ENCODE measurements at places on chromosomes 2 and 18. TPM values are rescaled to one million over a fixed set of nuclear protein-coding genes. Genes with fewer than 3 reads are reported as not detected.
A peak's percentile ranks its signal among the peaks of the same experiment; 100 is the strongest.

The INHA gene
- not detected for total RNA-seq

The ST6GAL2 gene
- total RNA-seq, result not detected

The LIPG gene
- not detected for total RNA-seq

The REG1B gene
- not detected for total RNA-seq

The SETBP1 gene
- 15.8 TPM for total RNA-seq

The GKN1 gene
- not detected for total RNA-seq

The ITGB6 gene
- total RNA-seq, result not detected

The OR6B2 gene
- not detected for total RNA-seq

The IL36B gene
- total RNA-seq, result not detected

The LIPT1 gene
- 7.3 TPM for total RNA-seq

GRCh38 chr18:34847408-34847807 lies 137.3 kb downstream of the DTNA start:
- DNase-seq, result no peak

- no peak for DNase-seq
Measured at GRCh38 chr18:2515908-2516625, 55.2 kb downstream of the METTL4 start.

GRCh38 chr2:203175371-203175770 lies 63.4 kb upstream of the CYP20A1 start:
- DNase-seq, result no peak

GRCh38 chr18:49819823-49820671 lies 6.7 kb upstream of the ACAA2 start:
- peak; percentile 60 for DNase-seq

DNA sequence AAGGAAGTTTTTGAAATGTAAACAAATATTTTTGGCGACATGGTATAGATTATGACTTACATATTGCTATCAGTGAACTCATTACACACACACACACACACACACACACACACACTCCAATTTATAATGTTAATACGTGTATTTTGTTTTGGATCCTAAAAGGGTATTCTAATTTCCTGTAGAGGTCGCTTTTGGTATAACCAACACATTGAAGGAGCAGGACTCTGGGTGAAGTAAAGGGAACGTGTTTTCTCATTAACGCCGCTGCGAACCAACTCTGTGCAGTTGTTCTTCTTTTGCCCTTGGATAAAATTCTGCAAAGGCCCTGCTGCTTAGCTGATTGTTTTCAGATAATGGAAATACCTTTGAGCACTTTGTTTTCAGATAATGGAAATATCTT lies 190.4 kb downstream of the PMAIP1 start:
- DNase-seq, result no peak

DNA sequence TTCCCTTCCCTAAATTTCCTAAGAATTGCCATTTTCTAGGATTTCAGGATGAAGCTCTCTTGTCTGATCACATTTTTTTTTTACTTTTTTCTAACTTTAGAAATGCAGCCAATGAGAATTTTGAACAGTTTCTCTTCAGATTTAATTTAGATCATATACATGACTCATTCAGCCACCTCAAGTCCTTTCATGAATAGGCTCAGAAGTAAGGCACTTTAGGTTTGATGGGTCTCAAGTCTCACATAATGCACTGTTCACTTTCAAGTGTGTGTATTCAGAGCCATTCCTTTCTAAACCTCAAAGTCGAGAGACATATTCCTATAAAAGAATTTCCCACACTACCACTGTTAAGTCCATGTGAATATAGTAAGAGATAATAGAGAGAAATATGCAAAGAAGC lies 614.1 kb upstream of the VRK2 start:
- DNase-seq, result no peak

GRCh38 chr2:61291851-61292575 lies 130.0 kb downstream of the C2orf74 start:
- no peak for DNase-seq

DNA sequence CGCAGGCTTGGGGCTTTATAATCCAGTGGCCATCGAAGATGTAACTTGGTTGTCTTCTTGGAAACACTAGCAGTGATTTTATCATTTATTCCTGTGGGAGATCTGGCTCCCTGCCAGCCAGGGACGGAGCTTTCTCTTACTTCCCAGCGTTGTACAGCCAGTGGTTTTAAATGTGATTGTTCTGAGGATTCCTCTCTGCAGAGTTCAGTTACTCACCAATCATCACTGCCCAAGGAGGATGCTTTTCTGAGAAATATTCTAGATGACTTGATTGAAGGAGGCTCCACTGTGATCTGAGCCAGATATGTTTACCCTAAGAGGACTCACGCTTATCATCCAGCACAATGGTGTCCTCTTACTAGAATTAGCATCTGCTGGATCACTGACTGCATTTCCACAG lies 744.3 kb downstream of the RNF144A start:
- no peak for DNase-seq

DNA sequence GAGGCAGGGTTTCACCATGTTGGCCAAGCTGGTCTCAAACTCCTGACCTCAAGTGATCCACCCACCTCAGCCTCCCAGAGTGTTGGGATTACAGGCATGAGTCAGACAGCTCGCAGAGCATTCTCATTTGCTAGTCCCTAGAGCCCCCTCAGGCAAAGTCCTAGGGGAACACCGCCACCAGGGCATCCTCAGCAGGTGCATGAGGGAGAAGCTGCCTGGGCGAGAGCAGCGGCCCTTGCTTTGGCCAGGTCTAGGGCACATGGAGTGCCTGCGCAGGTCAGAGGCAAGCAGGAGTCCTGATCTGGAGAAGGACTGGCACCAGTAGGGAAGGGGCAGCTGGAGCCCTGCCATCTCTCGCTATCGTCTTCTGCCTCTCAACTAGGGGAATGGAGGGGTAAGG lies 32.4 kb downstream of the NGEF start:
- no peak for DNase-seq

DNA sequence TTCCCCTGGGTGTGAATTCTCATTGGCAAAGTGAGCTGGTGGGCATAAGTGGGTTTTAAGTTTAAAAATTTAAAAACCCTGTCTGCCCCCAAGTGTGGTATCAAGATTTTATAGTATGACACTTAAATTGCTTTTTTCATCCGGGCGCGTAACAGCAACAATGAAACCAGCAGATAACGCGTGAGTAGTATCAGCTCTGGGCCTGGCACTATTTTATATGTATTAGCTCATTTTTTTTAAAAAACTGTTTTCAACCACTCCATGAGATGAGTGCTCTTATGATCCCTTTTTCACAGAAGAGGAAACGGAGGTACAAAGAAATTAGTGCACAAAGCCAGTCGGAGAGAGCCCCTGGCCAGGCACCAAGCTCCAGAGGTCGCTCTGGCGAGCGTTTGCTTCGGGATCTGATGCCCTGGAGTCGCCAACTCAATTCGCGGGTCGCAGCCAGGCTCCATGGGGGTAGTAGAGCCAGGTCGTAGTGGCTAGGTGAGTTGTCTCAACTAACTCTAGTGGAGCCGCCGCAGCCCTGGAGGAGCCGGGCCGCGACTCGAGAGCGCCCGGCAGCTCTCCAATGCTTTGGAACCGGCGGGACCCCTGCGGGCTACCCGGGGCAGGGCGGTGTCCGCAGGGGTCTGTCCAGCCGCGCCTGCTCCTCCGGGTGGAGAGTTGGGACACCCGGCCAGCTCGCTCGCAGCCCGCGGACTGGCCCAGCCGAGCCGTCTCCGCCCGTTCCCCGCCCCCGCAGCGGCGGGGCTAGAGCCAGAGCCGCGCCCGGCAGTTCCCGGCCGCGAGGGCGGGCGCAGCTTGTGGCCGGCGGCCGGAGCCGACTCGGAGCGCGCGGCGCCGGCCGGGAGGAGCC lies at the start of gene IL1R1:
TSS of gene IL1R1 (plus strand) at position 777 of the 859 bp plus-strand sequence. CDS start 14,979 bp downstream, outside the sequence.
- DNase-seq, result no peak

GRCh38 chr2:157152362-157152761 lies 105.1 kb upstream of the GALNT5 start:
- DNase-seq, result no peak

DNA sequence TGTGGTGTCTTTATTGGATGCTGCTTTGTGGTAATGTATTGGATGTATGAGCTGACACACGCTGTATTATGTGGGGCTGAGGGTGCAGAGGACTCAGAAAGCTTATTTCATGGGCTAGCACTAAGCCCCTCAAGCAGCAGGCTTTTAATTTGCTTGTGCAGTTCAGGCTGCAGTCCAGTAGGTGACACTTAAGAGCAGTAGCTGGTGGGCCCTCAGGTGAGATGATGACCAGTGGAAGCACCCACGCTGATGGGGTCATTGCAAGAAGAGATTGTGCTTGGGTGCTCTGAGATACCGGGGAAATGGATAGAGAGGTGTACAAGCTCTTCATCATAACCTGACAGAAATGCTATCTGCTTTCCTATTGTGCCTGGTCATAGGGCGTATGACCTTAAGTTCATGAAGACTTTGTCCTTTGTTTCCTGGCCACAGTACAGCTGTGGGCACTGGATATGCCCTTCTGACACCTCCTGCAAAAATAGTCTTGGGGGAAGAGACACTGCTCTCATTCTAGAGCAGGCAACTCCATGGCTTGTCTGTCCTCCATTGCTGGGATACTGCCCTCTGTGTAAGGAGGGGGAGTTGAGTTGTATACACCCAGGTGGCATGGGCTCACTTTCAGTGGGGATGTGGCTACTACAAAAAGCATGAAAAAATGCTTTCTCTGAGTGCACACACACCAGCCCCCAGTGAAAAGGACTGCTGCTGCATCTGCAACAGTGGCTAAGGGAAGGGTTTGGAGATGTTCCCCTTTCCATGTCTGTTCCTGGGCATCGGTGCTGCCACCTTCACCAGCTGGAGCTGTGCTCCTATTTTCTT lies 205.7 kb upstream of the ZSWIM2 start:
- no peak for DNase-seq

DNA sequence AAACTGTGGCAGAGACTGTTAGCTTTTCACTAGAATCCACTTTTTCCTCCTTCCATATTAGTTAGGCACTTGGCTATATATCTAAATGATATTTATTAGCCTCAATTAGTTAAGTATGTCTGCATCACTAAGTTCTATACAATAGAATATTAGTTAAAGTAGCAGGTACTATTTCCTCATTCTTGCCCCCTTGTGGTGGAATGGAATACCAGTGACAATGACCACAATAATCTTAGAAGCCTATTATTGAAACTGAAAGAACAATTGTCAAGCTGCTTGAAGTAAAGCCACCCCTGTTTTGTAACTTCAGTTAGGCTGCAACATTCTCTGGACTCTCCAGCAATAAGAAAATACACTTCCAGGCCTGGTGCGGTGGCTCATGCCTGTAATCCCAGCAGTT lies 476.3 kb upstream of the VWC2L start:
- DNase-seq, result no peak

GRCh38 chr18:9992300-9992972 lies 78.6 kb downstream of the VAPA start:
- DNase-seq, result no peak

DNA sequence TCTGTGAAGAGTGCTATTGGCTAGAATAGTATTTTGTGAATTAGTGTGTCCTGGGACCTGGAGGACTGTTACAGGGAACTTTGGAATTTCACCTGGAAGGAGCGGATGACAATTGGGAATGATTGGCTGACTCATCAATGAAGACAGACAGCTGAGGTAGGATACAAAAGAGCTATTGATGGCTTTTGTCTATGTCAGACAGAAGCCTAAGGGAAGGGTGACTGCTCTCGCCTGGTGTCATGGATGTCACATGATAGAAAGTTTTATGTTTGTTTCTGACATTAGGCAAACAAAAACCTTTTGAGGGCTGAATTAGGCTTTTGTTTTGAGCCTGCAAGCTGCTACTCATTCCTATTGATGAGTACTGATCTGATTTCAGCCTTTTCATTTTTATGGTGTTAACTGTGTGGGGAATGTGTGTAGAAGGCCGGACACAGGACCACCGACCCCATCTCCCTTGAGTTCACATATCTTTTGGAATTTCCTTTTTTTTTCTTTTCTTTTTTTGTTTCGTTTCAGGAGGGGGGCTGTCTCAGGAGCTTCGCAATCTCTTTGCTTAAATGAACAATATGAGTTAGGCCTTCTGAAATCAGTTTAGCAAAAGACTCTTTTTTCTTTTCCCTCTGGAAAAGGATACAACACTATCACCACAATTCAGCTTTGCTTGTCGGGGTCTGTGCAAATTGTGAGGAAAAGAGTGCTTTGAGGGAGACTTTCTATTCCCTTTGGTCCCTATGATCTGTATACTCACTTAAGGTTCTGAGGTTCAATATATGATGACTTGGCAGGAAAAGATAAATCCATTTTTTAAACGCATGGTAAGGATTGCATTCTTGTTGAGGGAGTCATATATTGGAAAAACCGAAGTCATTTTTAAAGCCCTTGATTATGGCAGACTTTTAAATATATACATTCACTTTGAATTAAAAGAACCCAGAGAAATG lies 207.9 kb upstream of the FIGN start:
- no peak for DNase-seq

GRCh38 chr2:172285010-172285621 lies 142.3 kb upstream of the ITGA6 start:
- no peak for DNase-seq

GRCh38 chr2:241950413-241951315 lies 81.1 kb downstream of the RTP5 start:
- peak; percentile 60 for DNase-seq

GRCh38 chr2:39925312-39925711 lies 146.3 kb upstream of the THUMPD2 start:
- DNase-seq, result no peak

GRCh38 chr2:46870051-46870839 lies 45.4 kb downstream of the MCFD2 start:
- DNase-seq, result no peak

DNA sequence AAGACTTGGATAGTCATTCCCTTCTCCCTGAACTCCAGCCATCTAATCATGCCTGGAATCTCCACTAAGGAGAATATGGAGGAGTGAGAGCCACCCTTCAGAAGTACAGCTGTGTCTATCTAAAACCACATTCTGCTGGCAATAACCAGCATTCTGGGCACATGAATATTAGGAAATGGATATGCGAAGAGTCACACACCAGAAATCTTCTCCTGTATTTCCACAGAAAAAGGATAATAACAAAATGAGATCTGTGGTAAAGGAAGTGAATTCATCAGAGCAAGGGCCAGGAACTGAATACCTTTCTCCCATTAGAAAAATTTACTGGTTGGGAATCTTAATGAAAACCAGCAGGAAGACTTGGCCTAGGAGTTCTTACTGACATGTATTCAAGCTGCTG lies 218.8 kb downstream of the SCG2 start:
- no peak for DNase-seq

- no peak for DNase-seq
Measured at GRCh38 chr2:158970241-158970751, 1.9 kb downstream of the TANC1 start.

DNA sequence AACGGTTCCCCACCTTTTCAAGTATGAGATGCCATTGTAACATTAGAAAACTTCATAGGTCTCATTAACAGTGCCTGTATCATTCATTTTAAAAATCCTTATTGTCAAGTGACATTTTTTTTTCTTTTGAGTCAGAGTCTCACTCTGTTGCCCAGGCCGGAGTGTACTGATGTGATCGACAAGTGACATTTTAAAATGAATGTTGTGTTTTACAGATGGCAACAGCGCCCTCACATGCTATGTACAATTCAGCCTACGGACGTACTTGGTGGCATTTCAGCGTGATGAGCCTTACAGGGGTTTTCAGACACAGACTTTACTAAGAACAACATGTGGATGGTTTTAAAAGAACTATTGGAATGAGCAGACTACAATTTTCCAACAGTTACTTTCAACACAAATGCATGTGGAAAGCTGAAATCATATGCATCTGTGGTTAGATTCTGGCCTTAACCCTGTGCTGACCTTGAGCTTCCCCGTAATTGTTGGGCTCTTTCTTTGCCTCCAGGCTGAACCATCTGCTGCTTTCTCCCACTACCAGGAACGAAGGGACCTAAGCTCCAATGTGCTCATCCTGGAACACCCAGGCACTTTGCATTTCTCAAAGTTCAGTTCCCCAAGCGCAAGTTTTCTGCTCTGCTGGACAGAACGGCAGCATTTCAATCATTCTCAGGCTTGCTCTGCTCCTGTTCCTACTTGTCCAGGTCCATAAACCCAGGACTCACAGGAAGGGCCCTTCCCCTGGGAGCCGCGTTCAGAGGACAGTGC lies 119.9 kb upstream of the NDUFV2 start:
- no peak for DNase-seq

All from activated CD4-positive, alpha-beta memory T cell treated with anti-CD3 and anti-CD28 coated beads, Interleukin-2, amount 10 ng/mL, durations not matched to agents 7 days and 5 days (primary cell).